Retina (tissue), 1 donor: ENCODE measurements at places on chromosomes 7 and 10.

DNA sequence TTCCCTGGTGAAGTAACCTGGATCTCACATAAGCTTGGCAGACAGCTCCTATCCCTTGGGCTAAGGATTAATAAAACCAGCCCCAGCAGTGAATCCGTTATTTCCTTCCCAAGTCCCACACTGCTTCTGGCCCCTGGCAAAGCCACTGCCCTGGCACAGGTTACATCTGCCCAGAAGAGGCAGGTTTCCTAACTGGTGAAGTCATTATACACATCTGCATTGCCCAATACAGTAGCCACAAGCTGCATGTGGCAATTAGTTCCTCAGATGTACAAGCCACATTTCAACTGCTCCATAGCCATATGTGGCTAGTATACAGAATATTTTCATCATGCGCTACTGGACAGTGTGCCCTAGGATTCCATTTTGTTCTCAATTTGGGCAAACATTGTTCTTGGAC is 273.0 kb downstream of the GRM8 start:
- DNase-seq: no peak

- no peak for DNase-seq
These were observed 22.2 kb downstream of the ARHGAP21 start for GRCh38 chr10:24701447-24701846.

GRCh38 chr10:122264436-122264835 is 6.7 kb upstream of the BTBD16 start:
- no peak for DNase-seq

GRCh38 chr7:2611401-2611800 is 20.4 kb upstream of the TTYH3 start:
- DNase-seq: no peak

GRCh38 chr10:72417971-72418370 is 63.3 kb upstream of the DNAJB12 start:
- DNase-seq: no peak

DNA sequence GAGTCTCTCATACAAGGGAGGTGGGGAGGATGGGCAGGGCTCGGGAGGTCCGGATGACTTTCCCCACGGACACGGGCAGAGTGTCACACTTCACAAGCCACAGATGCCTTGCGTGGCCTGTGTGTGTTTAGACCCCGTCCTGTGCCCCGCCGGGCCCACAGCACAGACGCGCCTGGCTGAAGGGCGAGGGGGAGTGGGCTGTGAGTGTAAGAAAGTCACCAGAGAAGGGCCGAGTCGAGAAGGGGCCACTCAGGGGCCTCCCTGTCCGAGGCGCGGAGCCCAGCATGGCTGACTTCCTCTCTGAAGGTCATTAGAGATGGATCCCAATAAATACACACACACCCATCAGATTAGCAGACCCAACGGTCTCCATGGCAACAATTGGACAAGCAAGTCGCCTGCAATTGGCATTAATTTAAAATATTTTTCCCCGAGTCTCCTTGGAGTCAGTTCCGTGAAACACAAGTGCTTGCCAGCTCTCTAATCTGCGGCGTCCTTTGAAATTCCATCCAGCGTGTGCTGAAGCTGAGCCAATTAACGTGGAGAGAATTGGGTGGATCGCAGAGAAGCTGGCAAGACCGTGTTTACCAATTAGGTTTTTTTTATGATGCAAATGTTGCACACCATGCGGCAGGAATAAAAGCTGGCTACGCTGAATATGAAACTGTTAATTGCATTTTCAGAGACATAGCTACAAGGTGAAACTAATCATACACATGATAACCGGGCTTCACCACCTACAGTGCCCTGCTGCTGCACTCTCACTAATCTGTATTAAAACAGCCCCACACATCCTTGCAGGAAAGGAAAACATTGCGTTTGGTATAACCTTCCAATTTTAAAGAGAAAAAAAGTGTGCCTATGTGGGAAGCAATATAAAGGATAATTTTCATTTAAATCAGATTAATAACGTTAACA is 571.2 kb downstream of the PTPRN2 start:
- DNase-seq: peak; percentile 78

GRCh38 chr7:139860090-139860775 is 31.2 kb downstream of the TBXAS1 start:
- no peak for DNase-seq

GRCh38 chr7:55054758-55055157 is 35.9 kb downstream of the EGFR start:
- DNase-seq: no peak

DNA sequence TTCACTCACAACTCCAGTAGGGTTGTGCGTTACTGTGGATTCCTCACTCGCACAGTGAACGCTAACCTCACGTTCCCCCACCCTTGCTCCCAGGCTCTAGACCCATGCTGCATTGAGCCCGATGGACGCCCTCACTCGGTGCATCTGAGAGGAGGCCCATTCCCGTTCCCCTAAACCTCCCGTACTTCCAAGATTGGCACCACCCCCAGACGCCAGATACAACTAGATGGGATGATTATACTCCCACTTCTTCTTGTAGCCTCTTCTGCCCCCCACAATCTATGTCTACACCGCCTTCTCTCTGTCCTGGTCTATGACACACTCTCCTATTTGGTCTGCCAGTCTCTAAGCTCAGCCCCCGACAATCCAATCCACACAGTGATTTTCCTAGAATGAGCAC is 57.3 kb upstream of the NCAPG2 start:
- DNase-seq: no peak

DNA sequence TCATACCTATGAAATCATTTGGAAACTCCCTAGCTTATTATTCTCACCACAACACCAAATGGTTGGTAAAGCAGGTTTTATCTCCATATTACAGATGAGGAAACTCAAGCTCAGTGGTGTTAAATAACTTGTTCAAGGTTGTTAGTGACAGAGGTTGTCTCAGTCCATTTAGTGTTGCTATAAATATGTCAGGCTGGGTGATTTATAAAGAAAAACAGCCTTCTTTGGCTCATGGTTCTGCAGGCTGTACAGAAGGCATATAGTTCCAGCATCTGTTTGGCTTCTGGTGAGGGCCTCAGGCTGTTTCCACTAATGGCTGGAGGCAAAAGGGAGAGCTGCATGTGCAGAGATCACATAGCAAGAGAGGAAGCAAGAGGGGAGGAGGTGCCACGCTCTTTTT is 96.6 kb downstream of the ZNF438 start:
- no peak for DNase-seq

DNA sequence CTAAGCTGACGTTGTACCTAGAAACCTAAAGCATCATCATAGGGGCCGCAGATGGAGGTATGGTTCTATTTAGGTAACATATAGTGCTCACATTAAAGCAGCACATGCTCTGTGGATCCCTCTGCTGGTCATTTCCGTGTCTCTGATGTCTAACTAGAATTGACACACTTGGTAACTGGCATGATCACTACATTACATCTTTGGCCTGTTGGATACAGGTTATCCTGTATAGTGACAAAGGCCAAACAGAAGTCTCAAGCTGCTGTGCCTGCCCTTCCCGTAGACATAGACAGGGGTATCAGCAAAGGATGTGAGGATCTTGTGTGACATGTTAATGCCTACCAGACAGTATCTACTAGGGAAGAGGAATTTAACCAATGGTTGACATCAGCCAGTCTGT is 51.2 kb downstream of the KIF5B start:
- peak; percentile 48 for DNase-seq

DNA sequence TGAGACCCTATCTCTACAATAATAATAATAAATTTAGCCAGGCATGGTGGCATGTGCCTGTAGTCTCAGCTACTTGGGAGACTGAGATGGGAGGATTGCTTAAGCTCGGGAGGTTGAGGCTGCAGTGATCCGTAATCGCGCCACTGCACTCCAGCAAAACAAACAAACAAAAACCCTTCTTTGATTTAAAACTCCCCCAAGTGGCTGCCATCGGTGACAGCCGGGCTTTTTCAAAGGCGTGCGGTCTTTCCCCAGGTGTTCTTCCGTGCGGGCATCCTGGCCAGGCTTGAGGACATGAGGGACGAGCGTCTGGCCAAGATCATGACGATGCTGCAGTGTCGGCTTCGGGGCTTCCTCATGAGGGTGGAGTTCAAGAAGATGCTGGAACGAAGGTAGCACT is 1.9 kb upstream of the MYH16 start:
- DNase-seq: no peak

- no peak for DNase-seq
These were observed 586.0 kb upstream of the MBL2 start for GRCh38 chr10:53358536-53358935.

GRCh38 chr10:32104622-32105509 is 48.6 kb upstream of the KIF5B start:
- DNase-seq: no peak

- no peak for DNase-seq
These were observed 21.8 kb upstream of the LRRC4 start for GRCh38 chr7:128053023-128053422.

DNA sequence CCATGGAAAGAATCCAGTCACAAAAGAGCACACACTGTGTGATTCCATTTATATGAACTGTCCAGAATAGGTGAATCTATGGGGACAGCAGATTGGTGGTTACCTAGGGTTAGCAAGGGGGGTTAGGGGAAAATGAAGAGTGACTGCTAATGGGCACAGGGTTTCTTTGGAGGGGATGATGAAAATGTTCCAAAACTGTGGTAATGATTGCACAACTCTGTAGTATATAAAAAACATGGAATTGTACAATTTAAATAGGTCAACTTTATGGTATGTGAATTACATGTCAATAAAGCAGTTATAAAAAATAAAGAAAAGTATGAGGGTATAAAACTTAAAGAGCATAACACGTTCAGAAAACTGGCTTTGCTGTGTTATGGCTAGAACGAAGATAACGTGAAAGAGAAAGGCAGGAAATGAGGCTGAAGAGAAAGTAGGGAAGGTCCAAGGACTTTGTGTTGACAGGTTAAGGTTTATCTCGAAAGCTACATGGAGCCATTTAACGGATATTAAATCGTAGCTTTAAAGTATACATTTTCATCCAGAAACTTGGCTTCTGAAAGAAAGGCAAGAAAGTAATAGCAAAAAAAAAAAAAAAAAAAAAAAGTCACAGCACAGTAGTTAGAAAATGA is 26.4 kb upstream of the MSS51 start:
- no peak for DNase-seq

- no peak for DNase-seq
These were observed 103.7 kb downstream of the MACC1 start for GRCh38 chr7:20113427-20114027.

- DNase-seq: no peak
These were observed 72.6 kb downstream of the PDSS1 start for GRCh38 chr10:26770069-26770468.

DNA sequence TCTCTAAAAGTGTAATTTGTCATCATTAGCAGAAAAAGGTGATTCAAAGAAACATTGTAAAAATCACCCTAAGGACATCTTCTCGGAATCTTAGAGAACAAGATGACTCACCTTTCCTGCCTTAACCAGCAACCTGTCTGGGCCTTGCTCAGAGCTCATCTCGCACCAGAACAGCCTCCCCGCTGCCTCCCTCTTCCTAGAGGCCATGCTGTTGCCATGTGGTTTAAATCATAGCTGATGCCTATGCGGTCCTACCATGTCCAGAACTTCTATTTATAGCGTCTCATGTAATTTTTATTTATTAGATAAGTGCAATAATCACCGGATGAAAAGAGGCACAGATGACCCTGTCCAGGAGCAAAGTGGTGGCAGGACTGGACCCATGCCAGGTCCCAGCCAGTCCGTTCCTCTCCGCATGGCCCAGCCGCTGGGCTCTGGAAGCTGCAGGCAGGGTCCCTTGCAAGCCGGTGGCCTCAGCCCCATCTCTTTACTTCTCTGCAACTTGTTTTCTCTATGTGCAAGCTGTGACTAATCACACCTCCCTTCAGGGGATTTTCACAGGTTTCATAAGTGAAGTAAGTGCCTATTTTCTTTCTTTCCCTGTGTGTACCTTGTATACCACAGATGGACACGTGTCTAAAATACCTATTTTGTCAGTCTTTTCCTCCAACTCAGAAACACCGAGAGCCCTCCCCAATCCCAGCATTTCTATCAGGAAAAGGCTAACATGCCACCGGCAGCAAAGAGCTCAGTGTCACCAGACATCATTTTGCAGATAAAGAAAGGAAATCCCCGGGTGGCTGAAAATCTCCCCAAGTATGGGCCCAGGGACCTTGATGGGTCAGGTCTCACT is 27.1 kb downstream of the KLF6 start:
- DNase-seq: no peak

GRCh38 chr7:108415821-108416536 is 40.3 kb downstream of the NRCAM start:
- peak; percentile 61 for DNase-seq

DNA sequence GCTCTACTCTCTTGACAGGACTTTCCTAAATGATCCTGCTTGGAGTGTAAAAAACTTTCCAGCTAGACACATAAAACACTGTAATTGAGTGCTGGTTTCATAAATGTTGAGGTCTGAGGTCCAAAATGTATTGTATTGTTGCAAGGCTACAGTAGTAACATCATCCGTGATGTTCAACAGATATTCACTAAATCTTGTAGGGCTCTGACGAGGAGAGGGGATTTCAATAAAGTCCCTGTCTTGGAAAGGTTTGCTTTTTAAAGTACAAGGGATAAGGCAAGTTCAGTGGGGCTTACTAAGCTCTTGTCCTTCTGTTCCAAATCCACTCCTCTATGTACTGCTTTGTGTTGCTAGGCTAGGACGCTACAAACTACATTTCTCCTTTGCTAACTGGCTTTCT is 48.9 kb downstream of the FHIP2A start:
- DNase-seq: no peak

- peak; percentile 82 for DNase-seq
These were observed 81.8 kb downstream of the PAX2 start for GRCh38 chr10:100826983-100827818.

- DNase-seq: no peak
These were observed at the start of gene AOC1 for GRCh38 chr7:150852371-150852905. TSS of gene AOC1 (plus strand) at chr7:150852517. CDS start at chr7:150856471, 3,954 bp downstream.

GRCh38 chr10:121788115-121788514 is 139.7 kb downstream of the ATE1 start:
- no peak for DNase-seq

GRCh38 chr10:113494761-113495160 is 58.1 kb upstream of the HABP2 start:
- peak; percentile 27 for DNase-seq
